SK-MEL-5 (cell line): ENCODE measurements at places on chromosomes 6 and 20.

GRCh38 chr6:15526212-15526701 is 136.6 kb downstream of the DTNBP1 start:
- no peak for DNase-seq

DNA sequence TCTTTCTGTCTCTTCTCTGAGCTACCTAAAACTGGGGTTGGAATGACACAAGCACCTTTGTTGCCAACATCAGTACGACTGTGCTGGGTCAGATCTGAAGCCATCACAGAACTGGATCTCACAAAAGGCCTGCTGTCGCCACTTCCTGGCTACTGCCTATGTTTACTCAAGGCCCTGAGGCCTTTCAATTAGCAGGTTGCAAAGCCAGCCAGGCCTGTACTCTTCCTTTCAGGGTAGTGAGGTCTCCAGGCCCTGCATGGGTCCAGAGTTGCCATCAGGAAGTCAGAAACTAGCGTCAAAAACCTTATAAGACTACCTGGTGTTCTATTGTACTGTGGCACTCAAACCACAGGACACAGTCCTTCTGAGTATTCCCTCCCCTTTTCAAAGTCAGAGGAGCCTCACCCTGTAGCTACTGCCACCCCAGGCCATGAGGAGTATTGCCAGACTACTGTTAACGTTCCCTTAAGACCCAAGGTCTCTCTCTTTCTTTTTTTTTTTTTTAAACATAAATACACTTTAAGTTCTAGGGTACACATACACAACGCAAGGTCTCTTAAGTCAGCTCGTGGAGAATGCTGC is 937.4 kb upstream of the GJE1 start:
- peak; percentile 17 for DNase-seq

GRCh38 chr6:89350281-89350966 is 2.1 kb downstream of the UBE2J1 start:
- no peak for DNase-seq

DNA sequence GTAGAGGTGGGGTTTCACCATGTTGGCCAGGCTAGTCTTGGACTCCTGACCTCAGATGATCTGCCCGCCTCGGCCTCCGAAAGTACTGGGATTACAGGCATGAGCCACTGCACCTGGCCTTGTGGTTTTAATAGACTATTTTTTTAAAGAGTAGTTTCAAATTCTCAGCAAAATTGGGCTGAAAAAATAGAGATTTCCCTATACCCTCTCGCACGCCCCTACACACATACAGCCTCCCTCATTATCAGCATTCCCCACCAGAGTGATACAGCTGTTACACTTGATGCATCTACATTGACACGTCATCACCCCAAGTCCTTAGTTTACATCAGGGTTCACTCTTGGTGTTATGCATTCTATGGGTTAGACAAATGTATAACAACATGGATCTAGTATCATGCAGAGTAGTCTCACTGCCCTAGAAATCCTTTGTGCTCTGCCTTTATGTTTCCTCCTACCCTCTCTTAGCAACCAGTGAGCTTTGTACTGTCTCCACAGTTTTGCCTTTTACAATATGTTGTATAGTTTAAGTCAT is 103.6 kb downstream of the CDYL start:
- DNase-seq: no peak

DNA sequence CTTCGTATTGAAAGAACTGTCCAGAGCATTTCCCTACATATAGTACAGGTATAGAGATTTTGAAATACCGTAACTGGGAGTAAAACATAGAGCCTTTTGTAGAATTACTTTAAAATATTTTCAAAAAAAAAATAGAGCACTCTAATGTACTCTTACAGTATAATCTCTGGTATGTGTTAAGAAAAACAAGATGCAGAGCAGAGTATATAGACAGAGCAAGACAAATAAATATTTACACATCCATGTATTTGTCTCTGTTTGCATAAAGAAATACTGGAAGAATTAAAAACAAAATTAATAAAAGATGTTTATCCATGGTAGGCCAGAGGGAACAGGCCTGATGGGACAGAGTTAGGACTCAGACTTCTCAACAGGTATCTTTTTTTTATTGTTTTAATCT is 28.0 kb upstream of the SUMO4 start:
- no peak for DNase-seq
